RPMI8226 (cell line): ENCODE measurements at places on chromosomes 7 and 10.

GRCh38 chr7:32516551-32517100 lies 21.3 kb downstream of the AVL9 start:
- DNase-seq, result no peak

DNA sequence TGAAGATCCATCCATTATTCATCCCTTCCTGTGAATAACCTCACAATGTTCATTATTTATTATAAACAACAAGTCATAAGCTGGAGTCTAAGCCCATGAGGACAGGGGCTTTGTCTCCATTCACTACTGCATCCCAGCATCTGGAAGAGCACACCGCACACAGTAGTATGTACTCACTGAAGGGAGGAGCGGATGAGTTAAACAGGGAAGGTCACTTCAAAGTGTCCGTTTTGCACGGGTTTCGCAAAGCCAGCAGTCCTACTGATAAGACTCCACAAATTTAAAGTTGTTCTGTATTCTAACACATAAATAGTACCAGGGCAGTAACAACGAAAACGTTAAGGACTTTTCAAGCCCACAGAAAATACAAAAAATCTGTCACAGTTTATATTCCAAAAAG lies 167.9 kb downstream of the PARD3 start:
- no peak for DNase-seq

- DNase-seq, result no peak
Measured at GRCh38 chr7:66335318-66335717, 130.2 kb downstream of the TPST1 start.

GRCh38 chr7:134710854-134711624 lies 64.4 kb downstream of the BPGM start:
- DNase-seq, result no peak

- peak; percentile 75 for DNase-seq
Measured at GRCh38 chr10:95907456-95908253, at the start of gene CC2D2B. Gene CC2D2B (plus strand): TSS chr10:95907975. CDS start chr10:95911324, 3,349 bp downstream.

DNA sequence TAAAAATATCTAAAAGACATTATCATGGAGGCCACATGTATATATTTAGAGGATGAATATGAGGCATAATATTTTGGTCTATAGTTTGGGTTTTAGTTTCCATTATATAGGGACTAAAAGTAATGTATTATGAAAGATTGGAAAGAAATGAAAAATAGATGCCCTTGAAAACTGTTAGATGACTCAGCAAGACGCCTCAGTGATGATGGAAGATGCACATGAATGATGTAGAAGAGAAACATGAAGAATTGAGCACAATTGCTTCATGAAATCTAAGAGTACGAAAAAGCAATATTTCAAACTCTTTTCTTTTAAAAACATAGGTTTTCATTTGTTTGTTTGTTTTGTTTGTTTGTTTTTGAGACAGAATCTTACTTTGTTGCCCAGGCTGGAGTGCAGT lies 89.8 kb downstream of the ARL4A start:
- DNase-seq, result no peak

DNA sequence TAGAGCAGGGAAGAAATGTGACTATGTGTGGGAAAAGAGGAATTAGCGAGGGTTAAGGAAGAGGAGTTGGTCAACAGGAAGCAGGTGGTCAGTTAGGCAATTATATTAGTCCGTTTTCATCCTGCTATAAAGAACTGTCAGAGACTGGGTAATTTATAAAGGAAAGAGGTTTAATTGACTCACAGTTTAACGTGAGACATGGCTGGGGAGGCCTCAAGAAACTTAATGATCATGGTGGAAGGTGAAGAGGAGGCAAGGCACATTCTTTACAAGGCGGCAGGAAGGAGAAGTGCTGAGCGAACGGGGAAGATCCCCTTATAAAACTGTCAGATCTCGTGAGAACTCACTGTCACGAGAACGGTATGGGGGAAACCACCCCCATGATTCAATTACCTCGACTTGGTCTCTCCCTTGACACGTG lies 35.0 kb downstream of the RAMP3 start:
- DNase-seq, result no peak

GRCh38 chr10:124530816-124531215 lies 69.2 kb downstream of the LHPP start:
- DNase-seq, result no peak

- DNase-seq, result no peak
Measured at GRCh38 chr10:95303535-95303934, 12.7 kb upstream of the PDLIM1 start.

DNA sequence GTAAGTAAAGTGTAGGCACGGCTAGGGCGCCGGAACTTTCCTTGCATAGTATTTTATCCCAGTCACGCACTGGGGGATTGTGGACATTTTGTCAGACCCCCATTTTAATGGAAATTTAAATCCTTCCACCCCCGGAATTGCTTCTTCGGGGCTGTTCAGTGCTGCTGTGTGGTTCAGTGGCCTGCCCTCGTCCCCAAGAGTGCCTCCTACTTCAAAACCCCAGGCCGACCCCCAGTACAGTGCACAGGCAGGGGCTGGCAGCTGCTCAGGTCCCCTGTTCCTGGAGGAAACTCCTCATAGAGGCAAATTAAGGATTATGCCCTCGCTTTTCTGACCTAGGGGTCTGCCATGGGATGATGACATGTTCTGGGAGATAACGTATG lies 94.5 kb downstream of the PTPRE start:
- DNase-seq, result no peak

- DNase-seq, result no peak
Measured at GRCh38 chr7:111499027-111499426, 63.3 kb downstream of the IMMP2L start.

DNA sequence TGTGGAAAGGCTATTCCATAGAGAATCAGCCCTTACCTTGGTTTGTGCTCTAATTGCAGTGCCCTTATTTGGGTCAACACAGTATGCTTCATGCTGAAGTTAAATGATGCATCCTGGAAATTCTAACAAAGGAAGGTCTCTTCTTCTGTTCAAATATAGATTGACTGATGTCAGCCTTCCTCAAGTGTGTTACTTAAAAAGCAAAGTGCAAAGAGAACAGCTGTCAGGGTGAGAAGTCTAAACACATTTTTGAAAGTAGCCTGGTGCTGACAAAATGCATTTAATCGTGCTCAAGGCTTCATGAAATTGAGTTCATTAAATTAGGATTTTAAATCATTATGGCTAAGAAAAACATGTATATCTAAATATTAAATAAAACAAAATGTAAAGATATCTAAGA lies 19.5 kb downstream of the AGR2 start:
- no peak for DNase-seq

GRCh38 chr7:91796122-91796521 lies 84.4 kb downstream of the MTERF1 start:
- no peak for DNase-seq

DNA sequence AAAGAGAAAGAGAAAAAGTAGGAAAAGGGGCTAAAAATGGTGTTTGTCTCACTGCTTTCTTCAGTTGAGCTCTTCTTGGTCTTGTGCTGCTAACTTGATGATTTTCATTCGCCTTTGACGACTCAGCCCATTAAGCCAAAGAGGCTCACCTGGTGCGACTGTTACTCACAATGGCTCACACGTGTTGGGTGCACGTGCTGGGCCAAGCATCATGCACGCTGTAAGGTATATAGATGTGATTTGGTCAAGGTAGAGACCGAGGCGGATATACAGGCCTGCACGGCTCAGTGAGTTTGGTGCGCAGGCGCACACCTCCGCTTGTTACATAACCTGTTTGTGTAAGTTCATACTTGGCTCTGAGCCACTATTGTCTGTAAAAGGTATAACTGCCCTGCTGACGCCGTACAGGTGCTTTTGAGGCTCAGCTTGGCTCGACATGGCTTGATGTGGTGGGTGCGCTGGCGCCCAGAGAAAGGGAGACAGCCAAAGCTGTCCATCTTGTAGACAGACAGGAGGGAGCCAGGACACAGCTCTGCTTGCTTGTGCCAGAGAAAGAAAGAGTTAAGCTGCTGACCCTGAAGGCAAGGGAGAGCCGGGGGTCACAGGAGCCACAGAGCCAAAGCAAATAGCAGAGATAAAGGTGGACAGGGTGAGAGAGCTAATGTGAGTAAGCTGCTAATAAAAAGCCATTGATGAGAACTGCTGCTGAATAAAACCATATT lies 33.6 kb downstream of the ANKRD16 start:
- DNase-seq, result no peak
